ENCODE measurements at places on chromosomes 2 and 18.

DNA sequence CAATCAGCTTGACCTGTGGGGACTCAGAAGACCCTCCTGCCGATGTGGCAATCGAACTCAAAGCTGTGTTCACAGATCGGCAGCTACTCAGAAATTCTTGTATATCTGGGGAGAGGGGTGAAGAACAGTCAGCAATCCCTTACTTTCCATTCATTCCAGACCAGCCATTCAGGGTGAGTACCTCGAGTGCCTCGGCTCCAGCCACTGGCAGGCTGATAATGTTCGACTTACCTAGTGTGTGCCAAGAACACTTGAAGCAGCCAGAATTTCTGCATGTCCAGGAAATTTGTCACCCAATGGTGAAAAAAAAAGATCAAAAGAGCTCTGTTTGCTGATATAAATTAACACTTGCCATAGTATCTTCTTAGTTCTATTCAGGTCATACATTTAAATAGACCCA lies 2.3 kb downstream of the LGALSL start:
- no peak for DNase-seq

DNA sequence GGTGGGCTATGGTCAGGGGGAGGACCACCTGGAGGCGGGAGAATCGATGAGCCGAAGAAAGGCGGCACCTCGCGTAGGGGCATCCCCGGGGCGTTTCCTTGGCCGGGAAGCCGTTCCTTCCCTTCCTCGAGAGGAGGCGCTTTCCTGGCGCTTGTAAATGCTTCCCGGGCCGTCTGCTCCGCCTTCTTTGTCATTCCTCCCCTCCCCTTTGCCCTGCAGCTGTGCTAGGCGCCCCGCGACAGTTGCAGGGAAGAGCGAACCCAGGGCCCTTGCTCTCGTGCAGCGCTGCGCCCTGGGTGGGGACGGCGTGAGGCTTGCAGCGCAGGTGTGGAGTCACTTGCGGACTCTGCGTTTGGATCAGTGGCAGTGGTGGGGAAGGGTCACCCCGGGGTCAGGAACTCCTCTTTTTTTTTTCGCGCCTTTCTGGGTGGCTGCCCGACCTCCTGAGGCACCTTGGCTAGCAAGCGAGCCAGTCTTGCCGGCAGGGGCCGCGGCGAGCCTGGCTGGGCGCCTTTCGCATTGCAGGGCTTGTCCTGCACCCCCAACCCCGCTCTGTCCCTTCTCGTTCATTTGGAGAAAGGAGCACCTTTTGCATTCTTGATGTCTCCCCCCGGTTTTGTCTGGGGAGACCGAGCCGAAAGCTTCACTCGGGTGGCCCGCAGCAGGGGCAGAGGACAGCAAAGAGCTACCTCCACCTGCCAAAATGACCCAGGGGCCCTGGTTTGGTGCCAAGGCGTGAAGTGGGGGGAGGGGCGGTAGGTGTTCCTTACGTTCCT lies 858 bp downstream of the KCNS3 start:
- peak; percentile 83 for DNase-seq

DNA sequence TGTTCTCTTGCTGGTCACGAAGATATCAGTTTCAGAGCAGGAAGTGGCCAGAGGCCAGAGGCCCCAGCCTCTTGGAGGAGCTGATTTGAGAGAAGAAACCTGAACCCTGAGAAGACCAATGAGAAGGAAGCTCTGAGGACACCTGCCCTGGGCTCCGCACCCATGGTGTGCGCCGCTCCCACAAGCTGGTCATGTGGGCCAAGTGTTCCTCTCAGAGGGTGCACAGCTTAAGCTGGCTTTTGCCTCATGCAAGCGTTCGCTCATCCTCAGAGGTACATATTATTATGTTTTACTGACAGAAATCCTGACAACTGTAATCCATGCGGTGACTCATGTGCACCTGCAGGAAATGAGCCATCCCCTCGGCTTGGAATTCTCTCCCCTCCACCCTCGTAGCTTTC lies 316.1 kb upstream of the MYT1L start:
- peak; percentile 7 for DNase-seq

DNA sequence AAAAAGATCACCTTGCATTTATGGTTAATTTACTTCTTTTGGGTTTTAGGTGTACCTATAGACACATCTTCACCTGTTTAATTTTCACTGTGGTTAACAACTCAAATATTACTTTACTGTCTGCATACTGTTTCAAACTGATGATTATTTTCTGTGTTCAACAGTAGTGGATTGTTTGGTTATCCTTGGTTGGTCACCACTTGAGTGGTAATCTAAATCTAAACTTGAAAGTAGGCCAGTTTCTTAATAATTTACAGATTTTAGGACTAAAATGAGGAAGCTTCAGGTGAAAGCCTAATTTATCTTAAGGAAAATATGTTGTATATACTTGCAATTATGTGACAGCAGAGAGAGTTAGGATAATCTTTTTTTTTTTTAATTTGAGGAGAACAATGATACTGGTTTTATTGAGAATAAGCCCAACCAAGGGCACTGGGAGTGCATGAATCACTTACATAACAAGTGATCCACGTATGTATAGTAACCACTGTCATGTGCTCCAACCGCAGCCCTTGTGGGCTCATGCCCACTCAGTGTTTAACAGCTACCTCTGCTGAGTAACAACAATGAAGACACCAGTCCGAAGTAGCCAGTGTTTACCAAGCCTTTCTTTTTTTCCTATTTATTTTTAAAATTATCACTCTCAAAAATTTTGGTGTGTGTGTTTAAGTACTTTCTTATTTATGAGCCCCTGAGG lies 31.0 kb upstream of the WDSUB1 start:
- DNase-seq, result no peak

- DNase-seq, result no peak
Observed at GRCh38 chr18:48441405-48441881, 32.3 kb upstream of the ZBTB7C start.

DNA sequence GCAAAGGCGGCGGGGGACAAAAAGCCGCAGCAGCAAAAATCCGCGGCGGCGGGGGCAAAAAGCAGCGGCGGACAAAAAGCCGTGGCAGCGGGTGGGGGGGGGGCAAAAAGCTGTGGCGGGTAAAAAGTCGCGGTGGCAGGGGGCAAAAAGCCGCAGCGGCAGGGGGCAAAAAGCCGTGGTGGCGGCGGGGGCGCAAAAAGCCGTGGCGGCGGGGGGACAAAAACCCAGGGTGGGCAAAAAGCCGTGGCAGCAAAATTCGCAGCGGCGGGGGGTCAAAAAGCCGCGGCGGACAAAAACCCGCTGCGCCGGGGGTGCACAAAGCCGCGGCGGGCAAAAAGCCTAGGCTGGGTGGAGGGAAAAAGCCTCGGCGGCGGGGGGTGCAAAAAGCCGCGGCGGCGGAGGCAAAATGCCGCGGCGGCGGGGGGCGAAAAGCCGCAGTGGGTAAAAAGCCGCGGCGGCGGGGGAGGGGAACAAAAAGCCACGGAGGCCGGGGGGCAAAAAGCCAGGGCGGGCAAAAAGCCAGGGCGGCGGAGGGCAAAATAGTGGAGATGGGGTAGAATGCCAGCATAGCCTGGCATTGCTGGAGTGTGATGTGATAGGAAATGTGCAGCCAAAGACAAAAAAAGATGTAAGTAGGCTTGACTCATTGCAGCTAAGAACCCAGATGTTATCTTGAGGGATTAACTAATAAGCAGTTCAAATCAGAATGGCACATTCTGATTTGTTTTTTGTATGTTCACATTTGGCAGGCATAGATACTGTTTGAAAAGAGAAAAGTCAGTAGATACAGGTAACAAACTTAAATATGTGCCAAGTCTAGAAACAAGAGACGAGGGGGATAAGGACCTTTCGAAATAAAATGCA lies 1076.3 kb downstream of the RPIA start:
- no peak for DNase-seq

- no peak for DNase-seq
Observed at GRCh38 chr2:86825036-86825692, 34.5 kb upstream of the CD8A start.

GRCh38 chr2:219308142-219309101 lies 779 bp downstream of the PTPRN start:
- peak; percentile 64 for DNase-seq

DNA sequence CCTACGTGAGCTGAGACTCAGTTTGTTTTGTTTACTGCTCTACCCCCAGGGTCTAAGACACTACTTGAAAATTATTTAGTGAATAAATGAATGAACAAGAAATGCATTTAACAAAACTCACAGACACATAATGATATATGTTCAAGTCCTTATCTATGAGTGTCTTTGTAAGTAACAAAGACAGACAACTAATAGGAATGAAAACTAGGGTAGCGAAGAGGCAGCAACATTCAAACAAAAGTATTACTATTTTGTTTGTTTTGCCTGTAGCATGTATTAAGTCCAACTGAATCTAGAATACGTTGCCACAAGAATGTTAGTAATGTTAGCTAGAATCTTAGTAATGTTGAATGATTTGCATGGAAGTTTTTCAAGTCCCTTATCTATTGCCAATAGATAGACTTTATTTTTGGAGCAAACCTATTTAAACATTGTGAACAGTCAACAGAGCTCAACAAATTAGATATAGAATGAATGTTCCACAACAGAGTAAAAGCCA lies 144.8 kb upstream of the VWC2L start:
- no peak for DNase-seq

GRCh38 chr2:241489088-241489487 lies 19.3 kb downstream of the STK25 start:
- DNase-seq, result no peak

GRCh38 chr2:218745559-218746469 lies 35.2 kb downstream of the TTLL4 start:
- no peak for DNase-seq

- DNase-seq, result no peak
Observed at GRCh38 chr2:1731963-1732768, 12.1 kb downstream of the PXDN start.

DNA sequence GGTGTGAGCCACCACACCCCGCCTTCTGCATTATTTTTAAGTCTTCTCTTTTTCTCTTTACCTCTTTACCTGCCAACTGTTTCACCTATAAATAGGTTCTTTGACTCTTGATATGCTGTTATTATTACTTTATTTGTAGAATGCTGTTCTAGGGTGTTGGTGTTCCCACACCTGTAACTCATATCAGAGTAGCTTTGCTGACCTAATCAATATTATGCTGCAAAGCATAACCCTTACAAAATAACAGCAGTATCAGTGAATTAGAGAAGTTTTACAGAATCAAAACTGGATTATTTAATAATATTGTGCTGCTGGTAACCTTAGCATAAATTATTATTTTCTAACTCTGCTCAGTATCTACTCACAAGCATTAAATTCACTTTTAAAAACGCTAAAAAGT lies 161.5 kb downstream of the FIGN start:
- no peak for DNase-seq

DNA sequence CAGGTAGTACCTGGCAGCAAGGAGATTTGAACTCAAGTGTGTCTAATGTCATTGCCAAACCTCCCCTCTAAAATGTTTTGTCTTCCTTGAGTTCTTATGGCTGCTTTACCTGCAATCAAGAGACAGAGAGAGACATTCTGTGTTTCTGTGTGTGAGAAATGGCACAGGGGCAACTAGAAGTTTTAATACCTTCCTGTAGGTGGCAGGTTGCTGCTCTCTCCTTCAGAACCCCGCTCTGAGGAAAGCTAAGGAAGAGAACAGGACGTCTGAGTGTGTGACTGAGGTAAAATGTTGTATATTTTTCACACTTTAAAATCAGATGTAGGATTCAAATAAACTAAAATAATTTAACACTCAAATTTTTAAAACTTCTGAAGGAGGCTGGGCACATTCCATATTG lies 19.2 kb downstream of the DTNA start:
- no peak for DNase-seq

DNA sequence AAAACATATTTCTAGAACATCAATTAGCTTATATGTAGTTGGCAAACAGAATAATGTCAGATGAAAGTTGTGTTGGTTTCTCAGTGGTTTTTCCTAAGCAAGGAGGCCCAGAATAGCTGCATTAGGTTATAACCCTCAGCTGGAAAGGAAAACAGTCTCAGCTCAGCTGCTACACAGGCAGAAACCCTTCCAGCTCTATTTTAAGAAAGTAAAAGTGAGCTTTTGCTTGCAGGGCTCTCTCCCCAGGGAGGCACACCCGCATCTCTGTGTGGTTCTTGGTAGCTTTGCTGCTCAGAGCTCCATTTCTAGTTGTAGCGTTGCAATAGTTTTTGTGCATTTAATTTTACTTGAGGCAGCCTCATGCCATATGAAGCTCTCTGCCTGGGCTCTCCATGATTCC lies 54.6 kb downstream of the PIKFYVE start:
- peak; percentile 67 for DNase-seq

GRCh38 chr18:23689031-23689615 lies at the start of gene LAMA3:
LAMA3 (plus strand) TSS chr18:23689453; CDS start chr18:23689684, 231 bp downstream.
- peak; percentile 24 for DNase-seq

GRCh38 chr18:55588870-55589595 lies 1.0 kb upstream of the TCF4 start:
- DNase-seq, result no peak

DNA sequence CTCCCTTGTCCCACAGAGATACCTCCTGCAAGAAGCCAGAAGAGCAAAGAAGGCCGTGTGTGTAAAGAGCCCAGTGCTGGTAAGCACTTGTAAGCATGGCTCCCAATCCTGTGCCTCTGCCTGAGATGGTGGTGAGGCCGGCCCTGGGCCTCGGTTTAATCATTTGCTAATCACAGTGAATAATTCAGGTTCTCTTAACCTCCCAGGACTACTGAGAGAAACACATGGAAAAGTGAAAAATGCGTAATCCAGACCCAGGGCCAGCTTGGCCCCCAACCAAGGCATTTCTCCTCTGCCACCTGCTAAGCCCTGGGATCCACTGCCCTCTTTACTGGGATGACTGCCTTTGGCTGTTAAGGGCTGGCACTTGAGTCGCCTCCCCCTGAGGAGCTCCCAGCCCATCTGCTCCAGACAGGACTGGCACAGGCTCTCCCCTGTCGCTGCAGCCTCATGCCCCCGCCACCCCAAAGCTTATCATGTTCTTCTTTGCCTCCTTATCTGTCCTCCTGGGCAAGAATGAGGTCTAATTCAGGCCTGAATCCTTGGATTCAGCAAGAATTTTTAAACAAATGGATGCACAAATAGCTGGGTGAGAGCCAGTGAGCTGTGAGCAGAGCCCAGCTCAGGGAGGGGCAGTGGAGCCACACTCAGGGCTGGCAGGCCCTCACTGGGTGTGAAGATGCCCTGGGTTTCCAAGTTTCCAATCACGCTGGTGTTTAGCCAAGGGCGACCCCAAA lies 193.9 kb upstream of the HS6ST1 start:
- no peak for DNase-seq

DNA sequence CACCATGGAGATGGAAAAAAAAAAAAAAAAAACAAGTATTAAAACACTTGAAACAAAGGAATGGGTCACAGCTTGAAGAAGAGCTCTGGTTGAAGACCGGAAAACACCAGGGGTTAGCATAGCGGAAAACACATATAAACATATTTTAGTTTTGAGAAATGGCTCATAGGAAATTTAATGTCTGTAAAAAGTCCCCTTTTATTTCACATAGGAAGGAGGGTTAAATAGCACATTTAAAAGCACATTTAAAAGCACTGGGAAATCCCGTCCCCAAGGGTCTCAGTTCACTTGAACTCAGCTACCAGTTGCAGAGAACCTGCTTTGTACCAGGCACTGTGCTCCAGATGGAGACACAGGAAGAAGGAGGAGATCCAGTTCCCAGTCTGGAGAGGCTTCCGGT lies 65.5 kb downstream of the KCNE4 start:
- DNase-seq, result no peak
